Trophoblast cell (in vitro differentiated cells and primary cell): ENCODE measurements at places on chromosomes 5 and 9.

GRCh38 chr5:167752936-167753335 lies 538.5 kb upstream of the WWC1 start:
- no peak for DNase-seq

GRCh38 chr5:93600409-93601070 lies 17.5 kb downstream of the NR2F1 start:
- no peak for DNase-seq

DNA sequence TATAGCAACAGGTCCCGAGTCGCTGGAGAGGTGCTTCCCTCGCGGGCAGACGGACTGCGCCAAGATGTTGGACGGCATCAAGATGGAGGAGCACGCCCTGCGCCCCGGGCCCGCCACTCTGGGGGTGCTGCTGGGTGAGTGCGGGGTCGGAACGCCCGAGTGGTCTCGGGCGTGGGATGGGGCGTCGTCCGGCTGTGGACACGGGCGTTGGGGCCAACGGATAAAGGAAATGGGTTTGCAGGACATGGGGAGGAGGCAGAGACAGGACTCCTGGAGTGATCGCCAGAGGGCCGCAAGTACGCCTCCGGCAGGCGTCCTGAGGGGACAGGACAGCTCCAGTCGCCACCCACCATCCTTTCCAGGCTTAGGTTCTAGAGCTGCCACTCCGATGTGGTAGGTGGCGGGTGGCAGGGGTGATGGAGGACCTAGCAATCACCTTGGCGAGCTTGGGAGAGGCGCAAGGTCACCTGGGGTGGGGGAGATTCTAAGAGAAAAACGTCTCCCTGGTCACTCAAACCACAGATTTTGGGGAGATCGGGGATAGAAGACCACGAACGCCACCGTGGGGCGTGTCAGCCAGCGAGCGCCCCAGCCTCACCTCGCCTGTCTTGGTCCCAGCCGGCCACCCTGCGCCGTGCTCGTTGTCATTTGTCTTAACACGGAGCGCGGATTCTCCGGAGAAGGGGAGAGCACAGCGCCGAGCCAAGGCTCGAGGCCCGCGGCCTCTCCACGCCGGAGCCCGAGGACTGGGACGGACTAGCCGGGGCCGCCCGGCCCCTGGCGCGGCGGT lies 922 bp downstream of the LMX1B start:
- no peak for DNase-seq

GRCh38 chr9:125747053-125747764 lies at the start of gene PBX3:
TSS of gene PBX3 (plus strand) at chr9:125747373.
- DNase-seq: peak; percentile 44

DNA sequence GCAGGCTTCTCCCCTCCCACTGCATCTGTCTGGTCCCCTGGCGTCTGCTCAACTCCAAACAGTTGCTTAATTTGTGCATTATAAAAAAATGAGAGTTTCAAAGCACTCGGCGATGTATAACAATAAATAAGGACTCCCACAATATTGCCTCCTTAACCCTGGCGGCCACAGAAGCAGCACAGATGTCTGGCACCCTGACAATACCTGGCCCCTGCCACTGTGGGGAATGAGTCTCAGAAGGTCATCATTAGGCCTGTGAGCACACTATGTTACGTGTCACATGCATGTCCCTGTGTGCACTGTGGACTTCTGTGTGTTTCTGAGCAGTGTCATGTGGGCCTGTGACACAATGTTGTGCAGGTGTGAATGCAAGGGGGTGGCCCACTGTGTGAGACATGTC lies 236.5 kb downstream of the PBX3 start:
- no peak for DNase-seq

DNA sequence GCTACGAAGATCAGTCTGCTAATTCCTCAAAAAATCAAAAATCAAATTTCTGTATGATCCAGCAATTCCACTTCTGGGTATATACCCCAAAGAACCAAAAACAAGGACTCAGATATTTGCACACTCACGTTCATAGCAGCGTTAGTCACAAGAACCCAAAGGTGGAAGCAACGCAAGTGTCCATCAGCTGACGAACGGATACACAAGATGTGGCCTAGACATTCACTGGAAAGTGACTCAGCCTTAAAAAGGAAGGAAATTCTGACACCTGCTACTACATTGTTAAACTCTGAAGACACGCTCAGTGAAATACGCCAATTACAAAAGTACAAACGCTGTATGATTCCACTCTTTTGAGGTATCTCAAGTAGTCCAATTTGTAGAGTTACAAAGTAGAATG lies 93.3 kb downstream of the OTULIN start:
- peak; percentile 20 for DNase-seq

DNA sequence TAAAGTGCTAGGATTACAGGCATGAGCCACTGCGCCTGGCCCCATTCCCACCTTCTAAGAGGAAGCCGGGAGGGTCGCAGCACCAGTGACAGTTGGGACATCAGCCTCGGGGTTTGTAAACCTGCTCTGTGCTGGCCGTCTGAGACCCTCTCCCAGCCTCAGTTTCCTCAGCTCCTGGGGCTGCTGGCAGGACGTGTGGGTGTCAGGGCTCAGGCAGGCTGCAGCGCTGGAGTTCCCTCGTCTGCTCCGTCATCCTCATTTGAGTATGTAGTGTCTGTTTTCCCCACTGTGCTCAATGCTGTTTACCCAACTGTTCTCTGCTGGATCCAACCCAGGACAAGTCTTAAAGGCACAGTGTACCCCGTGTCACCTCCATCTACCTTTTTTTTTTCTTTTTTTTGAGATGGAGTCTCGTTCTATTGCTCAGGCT lies 2.0 kb upstream of the NINJ1 start:
- no peak for DNase-seq

DNA sequence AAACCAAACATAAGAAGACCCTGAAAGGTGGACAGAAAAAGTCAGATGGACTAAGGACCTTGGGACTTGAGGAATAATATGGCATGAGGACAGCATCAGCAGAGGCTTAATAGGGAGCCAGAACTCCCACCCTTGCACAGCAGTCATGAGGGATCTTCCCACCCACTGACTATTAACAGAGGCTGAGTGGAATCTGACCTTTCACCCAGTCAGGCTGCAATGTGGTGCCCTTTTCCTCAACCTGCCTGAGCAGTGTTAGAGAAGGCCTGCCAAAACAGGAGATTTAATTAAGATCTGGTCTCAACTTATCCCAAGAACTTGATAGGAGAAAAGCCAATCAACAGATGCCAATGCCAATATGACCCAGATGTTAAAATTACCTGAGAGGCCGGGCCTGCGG lies 481.9 kb downstream of the KDM4C start:
- DNase-seq: no peak

GRCh38 chr9:87732756-87733155 lies 6.8 kb downstream of the CTSL start:
- DNase-seq: no peak

- peak; percentile 89 for DNase-seq
Measured at GRCh38 chr9:91395106-91395552, 28.5 kb downstream of the NFIL3 start.

GRCh38 chr9:100057624-100058023 lies 41.2 kb downstream of the ERP44 start:
- DNase-seq: no peak

- peak; percentile 100 for DNase-seq
Measured at GRCh38 chr5:142803428-142804125, 33.4 kb downstream of the ARHGAP26 start.

DNA sequence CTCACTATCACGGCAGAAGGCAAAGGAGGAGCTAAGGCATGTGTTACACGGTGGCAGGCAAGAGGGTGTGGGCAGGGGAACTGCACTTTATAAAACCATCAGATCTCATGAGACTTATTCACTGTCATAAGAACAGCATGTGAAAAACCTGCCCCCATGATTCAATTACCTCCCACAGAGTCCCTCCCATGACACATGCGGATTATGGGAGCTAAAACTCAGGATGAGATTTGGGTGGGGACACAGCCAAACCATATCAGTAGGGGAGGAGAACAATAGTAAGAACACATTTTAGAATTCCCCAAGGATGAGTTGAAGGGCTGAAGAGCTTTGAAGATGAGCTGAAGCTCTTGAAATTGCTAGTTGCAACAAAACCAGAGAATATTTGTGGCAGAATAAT lies 287.9 kb downstream of the SMARCA2 start:
- no peak for DNase-seq
